ENCODE measurements at places on chromosomes 2 and 18.

GRCh38 chr18:79382681-79383387 is 12.9 kb upstream of the NFATC1 start:
- no peak for DNase-seq

- no peak for DNase-seq
These were observed 8.6 kb downstream of the FAM171B start for GRCh38 chr2:186702501-186702900.

DNA sequence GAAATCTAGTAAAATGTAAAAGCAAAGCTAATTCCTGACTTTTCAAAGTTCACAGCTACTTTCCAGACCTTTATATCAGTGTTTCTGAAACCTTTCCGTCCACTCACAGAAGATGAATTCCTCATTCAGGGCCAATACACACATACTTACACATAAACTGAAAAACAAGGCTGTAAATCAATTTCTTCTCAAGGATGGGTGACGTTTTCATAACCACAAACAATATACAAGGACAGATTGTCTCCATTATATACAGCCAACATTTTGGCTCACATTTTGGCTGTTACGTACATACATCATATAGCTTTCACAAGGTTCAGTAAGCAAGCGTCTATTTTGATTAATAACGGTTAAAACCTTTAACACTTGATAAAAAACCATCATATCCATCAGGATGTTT is 1.4 kb downstream of the RPRD1A start:
- DNase-seq, result no peak

- no peak for DNase-seq
These were observed 141.5 kb upstream of the PKDCC start for GRCh38 chr2:41906338-41906725.

GRCh38 chr2:204258890-204259289 is 286.4 kb upstream of the PARD3B start:
- DNase-seq, result no peak

DNA sequence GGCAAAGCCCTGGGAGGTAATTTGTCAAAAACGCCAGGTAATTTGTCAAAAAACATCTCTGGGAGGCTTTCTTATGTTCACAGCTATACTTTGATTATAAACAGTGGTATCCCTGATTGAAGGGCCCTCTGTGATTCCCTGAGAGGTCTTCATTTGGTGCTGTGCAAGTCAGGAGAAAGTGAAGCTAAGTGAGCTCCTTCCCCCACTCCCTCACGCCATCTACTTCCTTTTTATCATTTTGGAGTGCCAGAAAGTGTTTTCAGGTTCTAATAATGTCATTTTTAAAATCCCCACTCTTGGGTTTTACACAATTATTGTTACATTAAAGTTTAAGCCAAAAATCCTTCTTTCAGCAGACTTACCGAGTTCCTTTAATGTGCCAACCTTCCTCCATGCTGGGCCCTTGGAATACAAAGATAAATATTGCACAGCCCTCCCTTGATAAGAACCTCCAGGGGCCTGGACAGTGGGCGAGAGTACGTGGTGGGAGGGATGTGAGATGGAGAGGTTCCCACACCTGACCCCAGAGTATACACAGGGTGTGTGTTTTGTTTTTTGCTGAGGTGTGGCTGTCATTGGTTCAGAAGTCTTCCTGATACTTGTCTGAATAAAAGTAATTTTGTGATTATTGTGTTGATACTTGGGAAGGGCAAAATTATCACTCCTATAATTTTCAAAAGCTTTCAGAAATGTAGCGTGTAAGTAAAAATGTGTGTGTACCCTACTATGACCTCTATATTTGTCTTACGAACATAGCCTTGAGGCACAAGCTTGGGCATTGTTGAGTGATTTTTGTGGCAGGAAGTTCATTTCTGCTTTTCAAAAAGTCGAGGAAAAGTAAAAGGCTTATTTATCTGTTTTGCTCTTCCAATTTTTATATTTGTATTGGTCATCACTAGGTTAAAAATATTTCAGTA is 8.2 kb downstream of the MAPRE2 start:
- DNase-seq, result no peak

GRCh38 chr2:159396799-159397198 is 110.3 kb upstream of the WDSUB1 start:
- no peak for DNase-seq

- DNase-seq, result no peak
These were observed 99.7 kb downstream of the INHBB start for GRCh38 chr2:120445449-120446143.

DNA sequence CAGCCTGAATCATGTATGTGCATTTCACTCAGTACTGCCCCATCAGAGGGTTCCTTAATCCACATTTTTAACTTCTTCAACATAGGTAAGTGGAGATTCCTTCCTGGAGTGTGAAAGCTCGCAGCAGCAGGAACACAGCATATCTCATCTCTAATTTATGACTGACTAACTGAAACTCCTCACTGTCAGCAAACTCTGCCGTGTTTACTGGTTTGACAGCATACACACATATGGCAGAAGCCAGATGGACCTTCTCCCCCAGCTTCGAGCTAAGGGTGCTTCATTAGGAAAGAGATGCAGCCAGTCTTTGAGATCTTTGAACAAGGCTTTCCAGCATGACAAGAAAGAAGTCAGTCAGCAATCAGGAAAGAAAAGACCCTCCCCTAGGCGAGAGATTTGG is 200.3 kb upstream of the ACVR2A start:
- no peak for DNase-seq

GRCh38 chr2:61775956-61776570 is 77.8 kb downstream of the FAM161A start:
- no peak for DNase-seq

- no peak for DNase-seq
These were observed 102.9 kb upstream of the TGFA start for GRCh38 chr2:70656421-70657010.

- no peak for DNase-seq
These were observed 3.5 kb upstream of the EN1 start for GRCh38 chr2:118850901-118851415.

GRCh38 chr2:67923696-67924095 is 139.1 kb downstream of the C1D start:
- DNase-seq, result no peak

GRCh38 chr2:237221443-237221842 is 135.8 kb downstream of the COPS8 start:
- no peak for DNase-seq

GRCh38 chr18:27428120-27428519 is 243.0 kb upstream of the CHST9 start:
- no peak for DNase-seq

- no peak for DNase-seq
These were observed 400.5 kb upstream of the FSIP2 start for GRCh38 chr2:185338104-185338503.

DNA sequence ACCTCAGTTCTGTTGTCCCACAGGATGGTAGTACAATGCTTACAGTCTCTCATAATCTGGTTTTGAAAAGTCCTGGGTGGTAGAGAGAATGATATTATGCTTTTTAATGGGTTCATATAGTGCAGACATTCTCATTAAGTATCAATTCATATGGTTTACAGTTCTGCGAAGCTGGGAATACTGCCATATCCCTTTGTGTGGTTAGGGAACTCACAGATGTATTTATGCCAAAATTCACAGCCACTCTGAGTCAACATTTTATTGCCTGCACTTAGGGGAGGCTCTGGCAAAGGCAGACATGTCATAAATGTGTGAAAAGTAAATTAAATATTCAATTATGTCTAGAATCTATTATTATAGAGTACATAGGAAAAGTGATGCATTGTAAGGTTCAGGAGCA is 808.2 kb downstream of the SUCLG1 start:
- DNase-seq, result no peak

DNA sequence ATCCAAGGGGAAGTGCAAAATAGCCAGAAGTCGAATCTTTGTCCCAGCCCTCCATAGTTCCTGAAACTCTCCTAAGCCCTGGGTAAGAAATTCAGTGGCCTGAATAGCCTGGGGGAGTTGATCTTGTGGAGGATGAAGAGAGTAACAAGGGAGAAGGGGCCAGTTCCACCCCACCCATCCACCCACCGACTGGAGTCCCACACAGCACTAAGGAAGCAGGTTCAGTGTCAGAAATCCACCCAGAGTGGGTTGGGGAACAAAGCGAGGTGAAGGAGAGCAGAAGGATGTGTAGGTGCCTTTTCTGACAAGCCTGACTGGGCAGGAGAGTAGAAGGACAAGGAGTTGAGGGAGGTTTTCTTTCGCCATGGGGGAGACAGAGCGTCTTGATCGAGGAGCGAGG is 136.8 kb downstream of the SMAD2 start:
- no peak for DNase-seq

DNA sequence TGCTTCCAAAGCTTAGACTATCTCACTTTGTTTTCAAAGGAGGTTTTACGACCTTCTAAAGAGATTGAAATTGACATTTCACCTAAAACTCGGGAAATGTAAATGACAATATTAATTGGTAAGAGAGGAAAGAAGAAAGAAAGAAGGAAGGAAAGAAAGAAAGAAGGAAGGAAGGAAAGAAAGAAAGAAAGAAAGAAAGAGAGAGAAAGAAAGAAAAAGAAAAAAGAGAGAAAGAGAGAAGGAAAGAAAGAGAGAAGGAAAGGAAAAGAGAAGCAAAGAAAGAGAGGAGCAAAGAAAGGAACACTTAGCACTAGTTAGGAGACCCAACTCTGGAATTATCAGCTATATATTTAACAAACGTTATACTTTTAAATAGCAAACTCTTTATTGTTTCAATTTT is 3.7 kb downstream of the GKN1 start:
- DNase-seq, result no peak

- DNase-seq, result no peak
These were observed 63.8 kb downstream of the PDE11A start for GRCh38 chr2:178008636-178009289.

GRCh38 chr18:56351911-56352500 is 286.4 kb downstream of the TXNL1 start:
- DNase-seq, result no peak

DNA sequence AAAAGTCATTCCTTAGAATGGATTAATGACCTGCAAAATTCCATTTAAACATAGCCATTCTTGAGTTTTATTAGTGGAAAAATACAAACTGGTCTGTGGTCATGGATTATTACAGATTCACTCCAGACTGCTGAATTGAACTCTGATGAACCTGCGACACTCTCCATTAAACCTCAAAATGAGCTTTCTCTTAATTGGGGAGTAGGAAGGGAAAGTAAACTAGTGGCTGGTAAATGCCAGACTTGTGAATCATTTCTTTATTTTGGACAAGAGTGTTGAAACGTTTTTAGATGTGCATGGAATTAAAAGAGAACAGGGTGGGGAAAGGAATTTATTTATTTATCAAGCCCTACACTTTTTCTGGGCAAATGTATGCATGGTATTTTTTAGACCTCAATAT is 321.2 kb upstream of the FANCL start:
- no peak for DNase-seq

DNA sequence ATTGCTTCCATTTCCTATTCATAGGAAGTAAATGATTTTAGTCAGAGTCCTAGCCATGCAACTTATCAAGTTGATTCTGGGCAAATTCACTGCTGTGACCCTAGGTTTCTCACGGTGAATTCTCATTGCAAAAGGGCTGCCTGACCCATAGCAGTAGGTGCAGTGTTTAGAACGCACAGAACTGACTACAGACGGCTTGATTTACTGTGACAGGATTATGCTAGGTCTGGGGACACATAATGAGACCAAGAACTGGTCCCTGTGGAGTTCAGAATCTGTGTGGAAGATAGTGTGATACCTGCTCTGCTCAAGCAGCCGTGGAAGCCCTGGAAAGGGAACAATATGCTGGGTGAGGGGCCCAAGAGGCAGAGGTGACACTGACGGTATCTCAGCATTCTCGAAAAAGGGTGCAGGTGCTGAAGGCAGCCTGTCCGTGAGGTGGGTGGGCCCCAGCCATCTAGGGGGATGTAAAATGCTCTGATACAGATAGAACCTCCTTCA is 46.4 kb downstream of the ABCG8 start:
- no peak for DNase-seq

DNA sequence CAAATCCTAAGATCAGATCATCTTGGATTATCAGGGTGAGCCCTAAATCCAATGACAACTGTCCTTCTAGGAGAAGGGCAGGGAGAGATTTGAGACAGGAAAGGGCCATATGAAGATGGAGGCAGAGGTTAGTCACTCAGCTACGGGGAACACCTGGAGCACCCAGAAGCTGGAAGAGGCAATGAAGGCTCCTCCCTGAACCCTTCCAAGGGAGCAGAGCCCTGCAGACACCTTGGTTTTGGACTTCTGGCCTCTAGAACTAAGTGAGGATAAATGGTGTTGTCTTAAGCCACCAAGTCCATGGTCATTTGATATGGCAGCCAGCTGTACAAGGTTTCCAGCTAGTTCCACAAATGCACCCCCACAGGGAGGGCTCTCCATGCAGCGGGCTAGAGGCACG is 6.9 kb upstream of the PTPN2 start:
- no peak for DNase-seq

DNA sequence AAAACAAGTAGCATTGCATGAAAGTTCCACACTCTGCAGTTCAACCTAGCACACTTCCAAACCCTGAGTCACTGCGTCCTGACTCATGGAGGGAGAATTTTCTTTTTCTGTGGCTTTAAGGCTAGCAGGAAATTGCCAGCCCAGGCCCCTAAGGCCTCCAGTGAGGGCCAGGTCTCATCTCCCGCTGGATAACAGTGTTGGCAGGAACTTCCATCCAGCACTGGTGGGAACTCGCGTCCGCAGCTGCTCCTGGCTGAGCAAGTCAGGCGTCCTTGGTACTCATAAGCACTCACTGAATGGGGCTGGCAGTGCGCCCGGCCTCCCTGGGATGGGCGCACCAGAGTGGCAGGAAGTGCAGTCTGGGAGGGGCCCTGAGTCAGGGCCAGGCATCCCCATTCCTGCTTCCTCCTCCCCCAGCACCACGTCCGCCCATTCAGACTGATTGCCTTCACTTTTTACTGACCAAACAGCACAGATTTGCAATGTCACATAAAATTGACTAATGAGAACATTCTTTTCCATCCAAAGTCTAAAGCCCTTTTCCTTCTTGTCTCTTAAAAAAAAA is 14.3 kb downstream of the MALL start:
- DNase-seq, result no peak

GRCh38 chr2:199278099-199278498 is 179.6 kb downstream of the SATB2 start:
- no peak for DNase-seq

DNA sequence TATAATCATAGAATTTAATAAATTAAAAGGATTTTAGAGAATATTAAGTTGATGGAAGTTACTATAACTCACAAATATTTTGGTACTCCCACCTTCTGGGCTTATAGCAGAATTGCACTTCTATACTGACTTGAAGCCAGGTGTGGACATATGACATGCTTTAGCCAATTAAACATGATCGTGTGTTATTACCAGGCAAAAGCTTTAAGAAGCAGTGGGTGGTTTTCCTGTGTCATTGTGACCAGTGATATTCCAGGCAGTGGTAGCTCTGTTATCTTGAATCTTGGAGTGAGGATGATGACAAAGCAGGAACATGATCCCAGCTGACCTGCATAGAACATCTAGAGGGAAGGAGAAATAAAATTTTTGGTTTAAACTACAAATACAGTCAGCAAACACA is 370.9 kb upstream of the ZEB2 start:
- no peak for DNase-seq

GRCh38 chr2:210956101-210956500 is 399.7 kb downstream of the CPS1 start:
- DNase-seq, result no peak

All from SIG-M5 (cell line).